AML-193 (cell line): ENCODE measurements at places on chromosomes 3 and 15.

- DNase-seq, result peak; percentile 31
Measured at GRCh38 chr3:197882586-197882985, 67.4 kb upstream of the RPL35A start.

GRCh38 chr3:109864452-109864851, 527.1 kb upstream of the DPPA4 start:
- DNase-seq, result no peak

DNA sequence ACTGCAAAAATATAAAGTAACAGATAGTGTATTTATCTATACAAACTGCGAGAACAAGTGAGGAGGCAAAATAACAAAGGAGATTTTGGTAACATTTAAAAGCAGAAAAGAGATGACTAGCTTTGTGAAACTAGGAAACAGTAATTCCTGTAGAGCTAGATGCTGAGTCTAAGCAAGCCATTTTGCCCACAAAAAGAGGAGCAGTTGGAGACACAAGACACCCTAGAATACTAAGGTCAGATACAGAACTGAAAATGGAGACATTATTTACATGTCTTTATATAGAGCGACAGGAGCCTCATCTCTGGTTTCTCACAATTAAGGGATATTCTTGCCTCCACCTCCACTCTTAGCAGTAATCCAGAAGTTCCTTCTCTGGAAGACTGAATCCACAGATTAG, 732.4 kb upstream of the GBE1 start:
- DNase-seq, result no peak

DNA sequence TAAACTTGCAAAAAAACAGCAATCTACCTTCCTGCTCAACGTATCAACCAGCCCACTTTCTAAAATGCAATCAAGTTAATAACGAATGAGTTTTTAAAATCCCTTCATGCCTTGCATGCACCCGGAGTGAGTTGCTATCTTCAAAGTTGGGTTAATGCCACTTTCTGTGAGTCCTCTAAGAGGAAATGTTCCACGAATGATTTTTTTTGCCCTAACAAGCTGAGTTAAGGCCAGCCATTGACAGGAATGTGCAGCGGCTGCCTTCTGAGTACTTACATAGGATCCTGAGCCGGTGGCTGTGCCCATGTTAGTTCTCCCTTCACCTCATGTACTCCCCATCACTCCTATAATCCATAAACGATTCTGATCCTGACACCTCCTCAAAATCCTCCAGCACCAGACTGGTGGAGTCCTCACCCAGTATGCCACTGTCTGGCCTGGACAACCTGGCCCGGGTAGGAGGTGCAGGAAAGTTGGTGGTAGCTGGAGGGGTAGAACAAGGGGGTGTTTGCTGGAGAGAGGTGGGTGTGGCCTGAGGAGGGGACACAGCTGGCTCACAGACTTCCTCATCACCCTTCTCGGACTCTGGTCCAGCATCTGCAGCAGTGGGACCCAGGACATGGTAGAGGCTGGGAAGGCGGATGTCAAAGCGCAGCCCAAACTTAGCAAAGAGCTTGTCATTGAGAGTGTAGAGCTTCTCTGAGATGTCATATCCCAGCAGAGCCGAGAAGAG, 12.4 kb downstream of the POPDC2 start:
- DNase-seq, result no peak

GRCh38 chr3:107753494-107753893, 230.7 kb downstream of the BBX start:
- DNase-seq, result peak; percentile 45

DNA sequence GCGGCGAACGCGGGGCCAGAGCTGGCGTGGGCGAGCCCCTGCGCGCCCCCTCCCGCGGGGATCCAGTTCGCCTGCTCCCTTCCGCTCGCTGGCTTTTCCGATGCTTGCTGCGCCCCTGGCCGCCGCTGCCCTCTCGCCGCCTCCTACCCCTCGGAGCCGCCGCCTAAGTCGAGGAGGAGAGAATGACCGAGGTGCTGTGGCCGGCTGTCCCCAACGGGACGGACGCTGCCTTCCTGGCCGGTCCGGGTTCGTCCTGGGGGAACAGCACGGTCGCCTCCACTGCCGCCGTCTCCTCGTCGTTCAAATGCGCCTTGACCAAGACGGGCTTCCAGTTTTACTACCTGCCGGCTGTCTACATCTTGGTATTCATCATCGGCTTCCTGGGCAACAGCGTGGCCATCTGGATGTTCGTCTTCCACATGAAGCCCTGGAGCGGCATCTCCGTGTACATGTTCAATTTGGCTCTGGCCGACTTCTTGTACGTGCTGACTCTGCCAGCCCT, 721 bp downstream of the P2RY1 start:
- peak; percentile 45 for DNase-seq

GRCh38 chr15:36903195-36903594, 197.2 kb downstream of the MEIS2 start:
- no peak for DNase-seq

DNA sequence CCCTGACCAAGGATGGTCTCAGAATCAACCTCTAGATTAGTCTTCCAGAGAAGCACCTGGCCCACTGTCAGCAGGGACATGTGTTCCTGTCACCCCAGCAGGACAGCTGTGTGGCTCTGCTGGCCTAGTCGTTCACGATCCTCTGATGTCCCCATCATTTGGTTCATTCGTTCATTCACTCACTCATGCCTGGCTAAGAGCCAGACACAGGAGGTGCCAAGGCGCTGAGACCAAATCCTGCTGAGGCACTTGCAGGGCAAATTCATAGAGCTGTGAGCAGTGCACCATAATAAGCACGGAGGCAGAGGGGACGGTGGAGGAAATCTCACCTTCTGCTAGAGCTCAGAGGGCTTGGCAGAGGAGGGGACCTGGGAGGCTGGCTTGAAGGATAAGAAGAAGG, 49.9 kb upstream of the FGD5 start:
- DNase-seq, result no peak

DNA sequence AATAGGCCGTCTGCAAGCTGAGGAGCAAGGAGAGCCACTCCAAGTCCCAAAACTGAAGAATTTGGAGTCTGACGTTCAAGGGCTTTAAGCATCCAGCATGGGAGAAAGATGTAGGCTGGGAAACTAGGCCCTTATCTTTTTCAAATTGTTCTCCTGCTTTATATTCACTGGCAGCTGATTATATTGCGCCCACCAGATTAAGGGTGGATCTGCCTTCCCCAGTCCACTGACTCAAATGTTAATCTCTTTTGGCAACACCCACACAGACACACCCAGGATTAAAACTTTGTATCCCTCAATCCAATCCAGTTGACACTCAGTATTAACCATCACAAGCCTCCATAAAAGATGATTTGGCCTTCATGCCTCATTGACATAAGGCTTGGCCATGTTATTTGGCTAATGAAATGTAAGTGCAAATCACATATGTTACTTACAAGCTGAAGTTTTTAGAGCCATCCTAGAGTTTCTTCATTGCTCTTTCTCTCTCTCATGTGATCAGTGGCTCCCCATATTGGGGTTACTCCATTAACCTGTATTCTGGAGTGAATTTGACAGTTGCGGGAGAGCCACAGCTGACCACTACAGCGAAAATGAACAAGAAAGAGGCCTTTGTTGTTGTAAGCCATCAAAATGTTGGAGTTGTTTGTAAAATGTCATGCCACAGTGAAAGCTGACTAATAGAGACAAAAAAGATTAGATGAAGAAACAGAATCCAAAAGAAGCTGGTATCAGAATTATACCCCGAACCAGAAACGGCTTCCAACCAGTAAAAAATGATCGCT, 61.7 kb downstream of the GBE1 start:
- DNase-seq, result no peak

DNA sequence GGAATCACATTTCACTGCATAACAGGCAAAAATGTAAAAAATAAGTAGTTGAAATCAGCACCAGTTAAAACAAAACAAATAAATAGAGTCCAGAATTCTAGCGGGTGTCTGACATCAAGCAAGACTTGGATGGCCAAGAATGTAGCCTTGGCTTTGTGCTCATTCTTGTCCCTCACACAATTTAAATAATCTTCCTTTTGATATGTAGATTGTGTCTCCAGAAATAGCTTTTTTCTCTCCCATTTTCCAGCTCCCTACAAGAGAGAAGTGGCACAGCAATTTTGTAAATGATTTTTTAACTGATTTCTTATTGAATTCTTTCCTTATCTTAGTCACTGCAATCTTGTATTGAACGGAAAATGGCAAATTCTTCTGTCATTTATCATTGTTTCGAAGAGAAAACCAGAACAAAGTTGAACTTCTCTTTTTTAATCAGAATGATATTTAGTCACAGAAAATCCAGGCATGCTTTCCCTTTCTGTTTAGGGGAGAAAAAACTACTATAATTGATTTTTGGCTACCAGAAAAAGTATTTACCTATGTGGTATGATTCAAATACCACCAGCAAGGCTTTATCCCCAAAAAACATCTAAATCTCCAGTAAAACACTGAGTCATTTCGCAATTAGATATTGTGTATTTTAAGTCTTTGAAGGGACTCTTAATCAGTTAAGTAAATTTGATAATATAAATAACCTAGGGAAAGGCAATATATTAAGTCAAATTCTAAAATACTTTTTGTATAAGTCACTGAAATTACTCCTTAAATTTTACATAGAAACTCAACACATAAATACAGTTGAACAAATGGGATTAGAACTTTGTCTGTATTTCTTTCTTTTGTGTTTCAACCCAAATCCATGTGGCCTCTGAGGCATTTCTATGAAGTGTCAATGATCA, 481.7 kb downstream of the GBE1 start:
- DNase-seq, result no peak

GRCh38 chr15:34855893-34856292, 60.5 kb upstream of the ACTC1 start:
- DNase-seq, result no peak

- DNase-seq, result no peak
Measured at GRCh38 chr15:73756390-73756789, 3.2 kb upstream of the INSYN1 start.

GRCh38 chr3:53328746-53329145, 18.6 kb downstream of the DCP1A start:
- DNase-seq, result no peak

- no peak for DNase-seq
Measured at GRCh38 chr15:42092398-42093318, 1.7 kb downstream of the PLA2G4D start.

DNA sequence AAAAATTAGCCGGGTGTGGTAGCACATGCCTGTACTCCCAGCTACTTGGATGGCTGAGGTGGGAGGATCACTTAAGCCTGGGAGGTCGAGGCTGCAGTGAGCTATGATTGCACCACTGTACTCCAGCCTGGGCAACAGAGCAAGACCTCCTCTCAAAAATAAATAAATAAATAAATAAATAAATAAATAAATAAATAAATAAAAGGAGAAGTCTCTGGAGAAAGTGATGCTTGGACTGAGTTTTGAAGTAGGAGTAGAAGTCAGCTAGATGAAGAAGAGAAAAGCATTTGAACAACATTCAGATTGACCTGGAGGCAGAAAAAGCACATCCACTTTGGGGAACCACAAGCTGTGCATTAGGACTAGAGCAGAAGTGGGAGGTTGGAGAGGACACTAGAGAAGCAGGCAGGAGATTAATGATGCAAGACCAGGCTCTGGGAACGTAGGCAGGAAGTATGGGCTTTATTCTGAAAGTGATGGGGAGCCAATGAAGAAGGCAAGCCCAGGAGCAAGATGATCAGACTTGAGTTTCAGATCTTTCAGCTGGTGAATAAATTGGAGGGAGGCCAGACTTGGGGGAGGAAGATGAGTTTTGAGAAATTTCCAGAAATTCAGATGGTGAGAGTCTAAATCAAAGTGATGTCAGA, 48.7 kb downstream of the KLHL6 start:
- DNase-seq, result no peak

- no peak for DNase-seq
Measured at GRCh38 chr15:30042556-30042955, 40.2 kb upstream of the GOLGA8J start.

DNA sequence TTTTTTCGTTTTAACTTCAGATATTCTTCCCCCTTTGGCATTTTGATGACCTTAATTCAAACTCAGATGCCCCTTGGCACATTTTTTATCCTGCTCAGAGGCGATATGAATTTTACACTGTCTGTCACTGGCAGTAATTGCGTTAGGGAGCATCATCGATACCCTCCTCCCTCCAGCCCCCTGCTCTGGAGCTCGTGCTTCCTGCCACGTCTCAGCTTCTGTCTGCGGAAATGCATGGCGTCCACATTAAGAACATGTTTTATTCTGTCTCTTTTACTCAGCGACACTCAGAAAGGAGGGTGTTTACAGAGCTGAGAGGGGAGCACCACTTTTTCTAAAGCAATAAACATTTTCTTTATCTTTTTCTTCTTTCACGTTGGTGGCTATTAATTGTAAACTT, 254.2 kb downstream of the EBLN2 start:
- no peak for DNase-seq

- no peak for DNase-seq
Measured at GRCh38 chr3:123098426-123099330, 31.9 kb downstream of the PDIA5 start.

GRCh38 chr3:111744611-111745010, 114.5 kb upstream of the PHLDB2 start:
- no peak for DNase-seq

DNA sequence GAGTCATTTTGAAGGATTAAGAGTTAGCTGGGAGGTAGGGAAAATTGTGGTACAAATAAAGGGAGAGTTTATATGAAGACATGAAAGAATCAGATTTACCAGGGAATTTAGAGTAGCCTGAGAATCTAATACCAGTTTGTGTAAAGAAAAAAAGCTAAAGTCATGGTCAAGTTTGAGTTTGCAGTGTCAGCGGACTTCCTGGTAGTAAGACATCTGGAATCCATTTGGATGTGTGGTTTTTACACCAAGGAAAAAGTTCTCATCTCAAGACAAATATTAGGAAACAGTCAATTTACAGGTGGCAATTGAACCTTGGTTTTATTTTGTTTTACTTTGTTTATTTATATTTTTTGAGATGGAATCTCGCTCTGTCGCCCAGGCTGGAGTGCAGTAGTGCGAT, 1.5 kb upstream of the P2RY12 start:
- DNase-seq, result no peak
